ENCODE measurements at places on chromosomes 1 and 21.
A peak's percentile ranks its signal among the peaks of the same experiment; 100 is the strongest.

DNA sequence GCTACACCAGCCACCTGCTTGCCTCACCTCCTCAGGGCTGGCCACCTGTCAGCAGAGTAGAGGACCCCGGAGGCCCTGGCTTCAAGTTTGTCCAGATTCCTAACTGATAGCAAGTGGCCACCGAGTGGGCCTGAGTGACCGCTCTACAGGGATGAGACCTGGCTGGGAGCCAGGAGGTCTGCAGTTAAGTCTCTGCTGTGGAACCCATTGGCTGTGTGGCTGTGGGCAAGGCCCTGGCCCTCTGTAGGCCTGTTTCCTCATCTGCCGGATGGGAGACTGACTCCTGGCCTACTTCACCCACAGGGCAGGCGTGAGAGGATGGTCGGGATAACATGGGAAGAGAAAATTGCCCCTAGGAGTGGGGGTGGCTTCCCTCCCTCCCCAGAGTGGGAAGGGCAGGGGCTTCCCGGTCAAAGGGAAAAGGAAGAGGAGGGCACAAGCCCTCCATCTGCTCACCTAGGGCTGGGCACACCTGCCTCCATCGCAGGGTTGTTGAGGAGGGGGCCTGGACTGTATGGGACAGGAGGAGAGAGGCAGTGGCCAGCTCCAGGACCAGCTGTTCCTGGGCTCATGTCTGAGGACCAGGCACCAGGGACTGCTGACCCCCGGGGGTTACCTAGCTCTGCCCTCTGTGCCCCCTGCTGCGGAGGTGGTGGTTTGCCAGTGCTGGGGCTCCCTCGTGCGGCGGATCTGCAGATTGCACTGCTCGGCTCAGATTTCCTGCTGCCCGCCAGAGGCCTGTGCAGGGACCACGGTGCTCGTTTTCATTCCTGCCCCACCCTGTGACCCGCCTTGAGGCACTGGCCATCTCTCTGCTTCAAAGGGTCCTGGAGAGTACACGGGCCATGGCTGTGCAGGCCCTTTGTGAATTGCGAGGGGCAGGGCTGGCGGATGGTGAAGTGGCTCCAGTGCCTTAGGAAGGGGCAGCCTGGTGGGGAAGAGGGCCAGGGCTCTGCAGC, 9.1 kb upstream of the MTFR1L start:
- DNase-seq, result peak; percentile 13

DNA sequence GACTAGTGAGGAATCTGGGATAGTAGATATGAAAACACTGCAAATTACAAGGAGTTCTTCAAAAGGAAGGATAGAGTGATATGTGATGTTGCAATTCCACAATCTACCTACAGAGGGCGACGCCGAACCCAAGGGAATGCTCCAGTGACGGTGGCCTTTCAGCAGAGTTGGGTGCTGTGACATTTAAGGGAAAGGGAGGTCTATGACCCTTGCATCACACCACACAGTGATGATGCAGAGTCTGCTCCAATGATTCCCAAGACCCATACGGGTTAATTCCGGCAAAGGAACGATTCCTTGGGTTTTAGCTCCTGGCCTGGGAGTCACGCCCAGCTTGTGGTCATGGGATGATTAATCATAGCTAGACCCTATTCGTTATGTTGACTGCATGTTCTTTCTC, 123.0 kb upstream of the IGSF21 start:
- DNase-seq, result no peak

DNA sequence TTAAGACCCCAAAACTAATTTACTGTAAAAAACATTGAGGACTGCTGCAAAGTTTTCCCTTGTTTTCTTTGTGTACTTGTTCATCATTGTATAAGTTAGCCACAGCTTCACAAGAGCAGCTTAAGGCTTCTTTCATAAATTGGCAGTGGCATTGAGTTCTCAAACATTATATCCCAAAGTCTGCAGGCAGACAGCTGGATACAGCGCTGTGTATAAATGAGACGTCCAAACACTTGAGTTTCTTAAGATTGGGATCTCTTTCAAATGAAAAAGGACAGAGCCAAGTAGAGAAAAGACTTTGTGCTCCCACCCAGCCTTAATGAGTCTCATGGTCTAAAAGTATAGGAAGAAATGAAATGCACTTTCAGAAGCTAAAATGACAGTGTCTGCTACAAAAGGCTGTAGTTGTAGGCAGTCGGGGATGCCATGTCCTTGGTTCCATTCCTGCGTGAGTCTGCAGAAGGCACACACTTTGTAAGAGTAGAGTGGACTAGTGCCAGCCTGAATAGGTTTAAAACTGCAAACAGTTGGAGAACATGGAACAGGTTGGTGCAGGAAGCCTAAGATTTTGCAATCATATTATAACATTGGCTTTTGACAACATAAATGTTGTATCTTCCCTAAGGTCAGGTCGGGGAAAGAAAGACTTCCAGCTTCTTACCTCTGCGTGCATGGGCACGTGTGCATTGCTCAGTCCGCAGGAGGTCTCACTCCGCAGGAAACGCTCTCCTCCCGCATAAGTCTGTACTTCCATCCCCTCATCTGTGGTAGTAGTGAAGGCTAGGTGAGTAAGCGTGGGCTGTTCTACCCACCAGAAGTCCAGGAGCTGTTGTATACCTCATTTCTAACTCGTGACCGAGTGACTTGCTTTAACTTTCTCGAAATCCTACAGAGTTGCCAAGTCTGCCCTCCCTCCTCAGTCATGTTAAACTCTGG, 94.4 kb downstream of the CD247 start:
- DNase-seq, result no peak

- peak; percentile 22 for DNase-seq
Observed at GRCh38 chr1:62682531-62682930, 5.7 kb downstream of the DOCK7 start.

DNA sequence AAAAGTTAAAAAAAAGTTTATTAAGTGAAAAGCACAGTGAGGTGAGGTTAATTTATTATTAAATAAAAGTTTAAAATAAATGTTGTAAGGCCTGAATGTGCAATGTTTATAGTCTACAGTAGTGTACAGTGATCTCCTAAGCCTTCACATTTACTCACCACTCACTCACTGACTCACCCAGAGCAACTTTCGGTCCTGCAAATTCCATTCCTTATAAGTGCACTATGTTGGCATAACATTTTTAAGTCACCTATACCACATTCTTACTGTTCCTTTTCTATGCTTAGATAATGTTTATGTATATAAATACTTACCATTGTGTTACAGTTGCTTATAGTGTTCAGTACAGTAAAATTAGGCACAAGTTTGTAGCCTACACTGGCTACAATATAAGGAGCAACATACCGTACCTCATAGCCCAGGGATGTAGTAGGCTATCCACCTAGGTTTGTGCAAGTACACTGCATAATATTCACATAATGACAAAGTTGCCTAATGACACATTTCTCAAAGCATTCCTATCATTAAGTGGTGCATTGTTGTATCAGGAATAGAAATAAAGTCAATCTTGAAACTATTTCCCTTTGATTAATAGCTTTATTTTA, 426.5 kb upstream of the BRINP3 start:
- DNase-seq, result no peak

DNA sequence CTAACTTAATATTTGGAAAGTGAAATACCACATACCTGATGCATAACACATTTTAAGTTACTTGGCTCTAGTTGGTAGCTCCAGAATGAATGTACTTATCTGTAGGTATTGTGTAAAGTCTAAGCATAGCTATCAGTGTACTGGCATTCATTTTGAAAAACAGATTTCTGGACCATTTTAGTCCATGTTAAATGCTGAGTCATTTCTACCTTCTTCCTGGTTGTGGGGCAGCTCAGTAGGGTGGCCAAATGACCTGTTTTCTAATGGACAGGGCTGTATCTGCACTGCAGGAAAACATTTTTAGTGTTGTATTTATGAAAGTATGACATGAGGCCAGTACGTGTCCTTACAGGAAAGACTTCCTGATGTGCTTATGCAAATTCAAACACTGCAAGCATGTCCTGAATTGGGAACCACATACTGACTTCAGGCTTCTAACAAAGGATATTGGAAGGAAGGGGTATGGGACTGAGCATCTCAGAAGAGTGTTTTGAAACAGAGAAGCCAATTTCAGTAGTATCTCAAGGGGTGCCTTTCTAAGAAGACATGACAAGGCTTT, 300.3 kb upstream of the B3GALT2 start:
- DNase-seq, result no peak

GRCh38 chr1:220690140-220691052, at the start of gene C1orf115:
TSS of gene C1orf115 (plus strand) at chr1:220690363. CDS start at chr1:220690403, 40 bp downstream.
- peak; percentile 18 for DNase-seq

DNA sequence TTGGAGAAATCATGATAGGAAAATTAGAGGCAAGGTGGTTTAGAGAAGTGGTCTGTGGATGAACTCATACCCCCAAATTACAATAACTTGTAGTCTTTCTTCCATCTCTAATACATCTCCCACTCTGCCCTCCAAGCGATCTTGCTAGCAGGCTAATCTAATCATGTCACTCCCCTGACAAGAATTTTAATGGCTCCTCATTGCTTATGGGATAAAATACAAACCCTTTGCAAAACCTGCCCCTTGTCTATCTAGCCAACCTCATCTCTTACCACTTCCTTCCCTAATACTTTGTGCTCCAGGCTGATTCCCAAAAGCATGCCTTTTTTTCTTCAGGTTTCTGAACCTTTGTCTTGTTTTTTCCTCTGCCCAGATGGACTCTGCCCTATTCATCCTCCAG, 71.3 kb upstream of the LRRN2 start:
- no peak for DNase-seq

Measured in HCEC 1CT (cell line).